ENCODE measurements at places on chromosomes 1 and 21. TPM values are rescaled to one million over a fixed set of nuclear protein-coding genes. Genes with fewer than 3 reads are reported as not detected.
A peak's percentile ranks its signal among the peaks of the same experiment; 100 is the strongest.

Gene SMCP
- not detected for total RNA-seq

Gene LTN1
- 31.0 TPM for total RNA-seq

Gene SYT6
- not detected for total RNA-seq

Gene TLCD4
- total RNA-seq = 14.4 TPM

Gene EXO1
- 71.4 TPM for total RNA-seq

Gene TESK2
- 0.84 TPM for total RNA-seq

Gene CLDN17
- total RNA-seq = not detected

Gene BRWD1
- 40.5 TPM for total RNA-seq

Gene HSD3B1
- total RNA-seq = not detected

Gene TSSK3
- 0.24 TPM for total RNA-seq

Gene TEDDM1
- not detected for total RNA-seq

Gene OPRD1
- total RNA-seq = not detected

Gene OR10Z1
- total RNA-seq = not detected

Gene ARHGAP30
- 0.07 TPM for total RNA-seq

Gene FLG2
- not detected for total RNA-seq

Gene TIAM1
- 7.0 TPM for total RNA-seq

Gene UTS2
- not detected for total RNA-seq

- DNase-seq = no peak
Observed at GRCh38 chr1:82564333-82564732, 763.6 kb downstream of the ADGRL2 start.

DNA sequence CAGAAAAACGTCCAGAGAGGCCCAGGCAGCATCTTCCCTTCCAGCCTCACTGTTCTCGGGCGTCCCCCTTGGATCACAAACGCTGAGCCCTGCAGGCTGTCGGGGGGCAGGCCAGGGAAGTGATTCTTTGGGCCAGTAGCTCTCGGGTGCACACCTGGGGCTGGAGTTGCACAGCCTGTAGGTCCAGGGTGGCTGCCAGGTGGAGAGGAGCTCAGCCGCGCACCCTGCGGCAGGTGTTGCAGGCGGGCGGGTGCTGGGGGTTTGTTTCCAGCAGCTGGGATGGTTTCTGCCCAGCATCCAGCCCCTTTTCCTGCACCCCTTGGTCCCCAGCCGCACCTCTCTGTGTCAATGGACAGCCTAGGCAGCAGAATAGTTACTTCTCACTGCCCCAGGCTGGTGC, 15.7 kb downstream of the PRDM16 start:
- DNase-seq = no peak

GRCh38 chr21:32572574-32573420, 12.5 kb downstream of the TCP10L start:
- no peak for DNase-seq

DNA sequence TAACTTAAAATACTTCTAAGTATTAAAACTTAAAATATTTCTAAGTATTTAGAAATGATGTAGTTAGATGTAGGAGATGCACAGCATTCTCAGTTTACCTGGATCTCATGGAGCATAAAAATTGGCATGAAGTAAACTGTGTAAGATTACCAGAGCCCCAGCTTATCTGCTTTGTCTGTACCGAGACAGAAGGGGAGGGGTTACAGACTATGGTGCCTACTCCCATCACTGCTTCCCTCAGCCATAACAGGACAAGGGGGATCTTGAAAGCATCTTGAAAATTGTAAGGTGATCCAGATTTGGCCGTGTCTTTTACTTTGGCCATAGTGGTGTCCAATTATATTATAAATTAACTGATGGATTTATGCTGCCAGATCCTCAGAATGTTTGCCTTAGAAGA, 18.8 kb downstream of the NRDC start:
- no peak for DNase-seq

DNA sequence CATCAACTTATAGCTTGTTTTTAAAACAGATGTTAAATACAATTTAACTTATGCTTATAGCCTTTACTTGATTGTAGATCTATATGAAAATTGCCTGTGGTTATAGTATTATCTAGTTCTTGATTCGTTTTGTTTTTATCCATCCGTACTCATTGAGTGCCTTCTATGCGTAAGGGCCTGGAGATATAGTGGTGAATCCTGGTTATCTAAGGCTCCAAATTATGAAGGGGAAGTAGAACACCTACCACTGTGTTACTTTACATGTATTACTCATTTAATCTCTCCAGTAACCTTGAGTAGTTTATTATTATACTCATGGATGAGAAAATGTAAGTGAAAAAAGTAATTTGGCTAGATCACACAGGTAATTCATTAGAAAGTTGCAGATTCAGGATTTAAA, 121.8 kb downstream of the OSBPL9 start:
- DNase-seq = no peak

GRCh38 chr21:25115021-25115420, 492.3 kb downstream of the MRPL39 start:
- peak; percentile 49 for DNase-seq

GRCh38 chr21:17498586-17498985, 14.3 kb upstream of the CXADR start:
- no peak for DNase-seq

- DNase-seq = no peak
Observed at GRCh38 chr1:23742670-23743286, 493 bp upstream of the ELOA start.

- DNase-seq = no peak
Observed at GRCh38 chr1:177142791-177143271, 21.7 kb downstream of the ASTN1 start.

- DNase-seq = no peak
Observed at GRCh38 chr1:164155347-164155746, 403.6 kb upstream of the PBX1 start.

DNA sequence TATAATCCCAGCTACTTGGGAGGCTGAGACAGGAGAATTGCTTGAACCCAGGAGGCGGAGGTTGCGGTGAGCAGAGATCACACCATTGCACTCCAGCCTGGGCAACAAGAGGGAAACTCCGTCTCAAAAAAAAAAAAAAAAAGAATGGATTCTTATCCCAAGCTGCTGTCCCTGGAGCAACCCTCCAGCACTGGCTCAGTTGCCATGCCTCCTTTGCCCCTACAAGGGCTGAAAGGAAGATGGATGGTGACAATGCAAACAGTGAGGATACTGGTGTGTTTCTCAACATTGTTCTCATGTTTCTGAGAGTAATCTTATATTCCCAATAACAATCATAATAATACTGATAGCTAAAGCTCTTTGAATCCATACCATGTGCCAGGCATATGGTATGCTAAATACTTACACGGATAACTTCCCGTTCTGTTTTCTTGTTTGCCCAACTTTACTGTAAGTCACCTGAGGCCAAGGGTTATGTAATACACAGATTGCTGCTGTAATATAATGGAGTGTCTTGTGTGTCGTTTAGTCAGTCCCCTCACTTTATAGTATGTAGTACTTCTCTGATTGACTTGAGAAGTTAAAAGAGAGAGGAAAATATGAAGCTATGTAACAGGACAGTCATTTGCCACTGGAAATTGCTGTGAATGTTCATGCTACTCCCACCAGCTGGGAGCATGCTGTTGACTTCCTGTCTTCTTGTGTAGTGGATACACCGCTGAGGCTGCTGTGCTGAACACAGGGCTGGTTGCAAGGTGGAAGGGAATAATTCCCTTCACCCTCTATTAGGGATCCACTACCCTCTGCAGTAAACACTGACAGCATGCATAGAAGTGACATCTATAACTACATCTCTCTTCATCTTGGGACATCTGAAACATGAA, 153.6 kb downstream of the CNIH3 start:
- DNase-seq = peak; percentile 25

- no peak for DNase-seq
Observed at GRCh38 chr1:67552336-67552759, 122.1 kb upstream of the SERBP1 start.

- DNase-seq = peak; percentile 46
Observed at GRCh38 chr1:21956720-21957552, 19.8 kb upstream of the HSPG2 start.

- DNase-seq = no peak
Observed at GRCh38 chr1:101980974-101981373, 15.8 kb downstream of the OLFM3 start.

DNA sequence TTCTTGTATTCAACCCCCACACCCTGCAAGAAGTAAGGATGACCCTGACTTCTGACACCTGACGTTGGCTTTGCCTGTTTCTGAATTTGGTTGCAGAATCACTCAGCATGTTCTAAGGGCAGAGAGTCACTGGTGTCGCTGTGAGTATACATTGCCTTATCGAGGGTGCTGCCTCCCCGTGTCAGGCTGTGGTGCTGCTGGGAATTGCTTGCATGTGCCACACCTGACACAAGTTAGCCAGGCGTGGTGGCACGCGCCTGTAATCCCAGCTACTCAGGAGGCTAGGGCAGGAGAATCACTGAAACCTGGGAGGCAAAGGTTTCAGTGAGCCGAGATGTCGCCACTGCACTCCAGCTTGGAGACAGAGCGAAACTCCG, 45.9 kb downstream of the WDR4 start:
- DNase-seq = no peak

GRCh38 chr1:76287917-76288316, 213.4 kb downstream of the ST6GALNAC3 start:
- DNase-seq = no peak

DNA sequence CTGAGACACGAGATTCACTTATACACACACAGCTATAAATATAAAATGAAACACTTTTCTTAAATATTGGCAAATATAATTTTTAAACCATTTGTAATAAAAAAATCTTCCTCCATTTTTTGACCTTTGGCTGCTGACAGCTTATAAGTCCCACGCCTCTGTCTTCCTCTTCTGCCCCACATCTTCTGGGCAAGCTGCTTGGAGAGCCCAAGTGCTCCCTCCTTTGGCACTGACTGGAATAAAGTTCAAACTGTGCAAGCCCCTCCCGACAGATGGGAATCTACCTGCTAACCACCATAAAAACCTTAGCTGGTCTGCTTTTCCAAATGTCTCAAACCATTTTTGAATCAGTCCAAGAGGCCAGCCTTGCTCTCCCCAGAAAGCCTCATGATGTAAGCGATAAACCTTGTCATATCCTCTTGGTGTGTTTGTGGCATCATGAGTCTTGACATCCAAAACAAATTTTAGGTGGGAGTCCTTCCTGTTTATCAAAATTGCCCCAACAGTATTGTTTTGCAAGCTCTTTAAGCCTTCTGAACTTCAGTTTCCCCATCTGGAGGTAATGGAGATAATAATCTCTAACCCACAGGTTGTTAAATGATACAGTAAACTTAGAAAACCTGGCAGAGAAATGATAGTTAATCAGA, 99.8 kb downstream of the SNX7 start:
- peak; percentile 2 for DNase-seq

DNA sequence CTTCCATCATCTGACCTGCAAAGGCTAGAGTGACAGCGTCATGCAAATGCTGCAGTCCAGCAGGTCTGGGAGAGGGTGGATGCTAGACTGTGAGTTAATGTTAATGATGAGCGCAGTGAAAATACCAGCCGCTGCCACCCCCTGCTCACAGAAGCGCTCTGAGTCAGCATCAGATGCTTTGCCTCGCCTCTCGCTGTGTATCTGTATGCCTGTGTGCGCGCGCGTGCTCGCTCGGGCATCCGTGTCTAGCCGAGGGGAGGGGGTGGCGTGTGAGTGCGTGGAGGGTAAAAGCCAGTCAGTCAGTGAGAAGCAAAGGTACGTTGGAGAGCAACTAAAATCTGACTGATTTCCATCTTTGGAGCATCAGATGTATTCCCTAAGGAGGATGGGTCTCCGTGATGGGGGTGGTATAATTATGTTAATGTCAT, 858.7 kb downstream of the USP25 start:
- DNase-seq = peak; percentile 92

GRCh38 chr21:26758083-26758880, 86.9 kb downstream of the ADAMTS1 start:
- DNase-seq = no peak

DNA sequence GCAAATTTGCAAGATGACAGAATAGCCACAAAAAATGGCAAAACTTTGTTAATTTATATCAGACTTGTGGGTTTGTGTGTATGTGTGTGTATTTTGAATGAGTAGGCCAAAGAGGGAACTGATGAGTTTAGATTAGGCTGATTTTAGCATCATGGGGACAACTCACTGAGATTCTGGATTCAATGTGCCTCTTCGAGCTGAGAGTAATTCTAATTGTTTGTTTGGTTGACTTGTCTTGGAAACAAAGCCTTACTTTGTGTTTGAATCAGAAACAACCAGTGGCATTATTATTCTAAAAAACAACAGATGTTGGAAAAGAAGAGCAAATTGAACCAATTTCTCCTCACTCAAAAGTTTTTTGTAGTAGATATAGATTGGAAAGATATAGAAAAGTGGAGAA, 40.5 kb upstream of the C21orf91 start:
- no peak for DNase-seq

DNA sequence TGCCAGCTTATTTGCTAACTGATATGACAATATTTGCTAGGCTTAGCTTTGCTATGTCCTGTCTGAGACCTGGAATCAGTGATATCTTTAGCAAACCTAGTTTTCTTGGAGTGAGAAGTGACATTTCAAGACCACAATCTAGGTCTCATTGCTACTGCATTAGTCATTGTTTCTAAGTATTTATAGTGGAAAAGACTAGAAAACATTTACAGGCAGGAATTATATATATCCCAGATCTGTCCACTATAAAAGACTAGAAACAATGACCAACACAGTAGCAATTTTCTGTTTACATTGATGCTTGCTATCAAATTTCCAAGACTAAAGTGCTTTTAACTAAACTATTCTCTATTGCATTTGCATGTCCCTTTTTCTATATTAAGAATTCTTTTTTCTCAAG, 5.0 kb upstream of the RGS18 start:
- DNase-seq = peak; percentile 79

DNA sequence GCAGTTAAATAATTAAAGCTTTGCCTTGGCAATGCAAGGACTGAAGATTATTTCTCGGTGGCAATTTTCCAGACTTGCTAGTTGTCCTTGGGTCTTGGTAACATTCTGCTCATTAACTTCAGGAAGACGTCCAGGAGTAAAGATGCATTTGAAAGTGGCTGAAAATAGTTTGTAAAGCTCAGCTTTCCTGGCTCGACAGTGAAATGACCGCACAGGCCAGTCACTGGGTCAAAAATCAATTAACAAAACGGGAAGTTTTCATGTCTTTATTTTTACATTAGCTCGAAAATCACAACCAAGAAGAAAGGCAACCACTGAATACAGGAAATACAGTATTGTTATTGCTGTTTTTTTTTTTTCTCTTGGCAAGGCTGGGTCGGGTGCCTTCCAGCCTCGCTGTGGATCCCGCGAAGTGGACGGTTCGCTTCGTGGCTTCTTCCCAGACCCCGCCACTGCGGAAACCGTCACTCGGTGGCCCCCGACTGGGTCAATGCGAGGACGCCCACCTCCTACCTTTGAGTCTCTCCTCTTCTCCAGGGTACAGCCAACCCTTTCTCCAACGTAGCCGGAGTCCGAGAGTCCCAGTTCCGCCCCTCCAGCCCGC, 479 bp upstream of the SNX7 start:
- DNase-seq = no peak

DNA sequence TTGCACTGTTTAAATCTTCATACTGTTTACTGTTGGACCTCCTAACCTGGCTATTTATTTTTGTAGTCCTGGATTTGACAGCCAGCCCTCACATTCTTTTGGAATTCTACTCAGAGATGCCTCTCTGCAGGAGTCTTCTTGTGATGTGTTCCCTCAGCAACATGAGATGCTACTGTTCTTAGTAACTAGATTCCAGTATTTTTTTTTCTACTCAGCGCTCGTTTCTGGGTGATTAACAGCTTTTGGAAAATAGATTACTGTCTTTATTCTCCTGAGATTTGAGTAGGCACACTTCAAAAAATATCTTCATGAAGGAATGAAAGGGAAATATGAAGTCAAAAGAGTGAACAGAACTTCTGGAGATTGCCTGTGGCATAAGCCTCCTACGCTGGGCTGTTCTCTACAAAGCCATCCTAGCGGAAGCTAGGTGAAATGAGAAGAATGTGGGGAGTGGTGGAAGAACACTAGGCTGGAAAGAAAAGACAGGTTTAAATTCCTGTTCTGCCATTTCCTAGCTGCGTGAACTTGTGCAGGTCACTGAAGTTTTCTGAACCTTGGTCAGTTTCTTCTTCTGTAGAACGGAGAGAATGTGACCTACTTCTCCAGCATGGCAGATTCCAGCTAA, 75.9 kb downstream of the LRRC8C start:
- no peak for DNase-seq

All from A172 (cell line).